ENCODE measurements at places on chromosomes 5 and 9.

DNA sequence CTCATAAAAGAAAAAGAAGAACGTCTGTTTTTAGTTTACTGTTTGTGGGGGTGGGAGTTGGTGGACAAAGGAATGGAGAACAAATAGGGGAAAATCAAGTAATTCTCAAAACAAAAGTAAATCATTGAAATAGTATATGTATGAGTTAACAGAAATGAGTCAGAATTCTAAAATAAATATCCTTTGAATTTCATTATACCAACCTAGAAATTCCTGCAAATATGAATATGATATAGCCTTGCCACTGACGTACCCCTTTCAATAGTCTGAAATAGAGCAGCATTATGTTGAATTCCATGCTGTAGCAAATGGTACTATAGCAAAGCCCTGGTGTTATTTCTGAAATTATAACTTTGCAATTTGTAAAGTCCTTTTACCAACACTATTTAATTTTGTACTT, 29.6 kb upstream of the DTWD2 start:
- DNase-seq: no peak

GRCh38 chr5:59293700-59294099, 599.8 kb downstream of the PDE4D start:
- DNase-seq: no peak

GRCh38 chr9:13729955-13730354, 450.5 kb upstream of the MPDZ start:
- DNase-seq: no peak

- no peak for DNase-seq
Measured at GRCh38 chr9:98860871-98861293, 53.4 kb downstream of the GALNT12 start.

DNA sequence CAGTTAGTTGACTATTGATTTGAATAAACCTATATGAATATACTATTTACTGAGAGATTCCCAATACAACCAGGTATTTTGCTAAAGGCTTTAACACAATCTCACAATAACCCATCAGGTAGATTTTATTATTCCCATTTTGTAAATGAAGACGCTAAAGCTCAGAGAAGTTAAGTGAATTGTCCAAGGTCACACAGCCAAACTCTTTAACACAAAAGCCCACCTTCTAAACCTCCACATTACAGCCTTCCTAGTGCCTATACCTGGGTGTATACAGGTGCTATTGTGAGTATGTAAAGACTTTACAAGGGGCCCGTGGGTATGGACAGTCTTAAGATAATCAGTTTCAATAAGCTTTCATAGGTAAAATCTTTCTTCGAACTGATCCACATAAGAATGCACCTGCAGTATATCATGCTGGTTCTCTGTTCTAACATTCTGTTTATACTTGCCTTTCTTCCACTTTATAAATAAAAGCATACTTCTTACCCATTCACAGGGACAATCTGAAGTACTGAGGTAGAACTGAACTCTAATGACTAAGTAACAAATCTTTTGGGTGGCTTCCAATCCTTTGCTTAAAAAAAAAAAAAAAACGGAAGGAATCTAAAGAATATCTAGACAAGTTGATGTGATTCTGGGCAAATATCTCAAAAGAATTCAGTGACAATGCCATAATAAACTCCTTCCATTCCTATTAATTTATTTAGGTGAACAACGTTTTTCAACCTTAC, 59.1 kb downstream of the PJA2 start:
- no peak for DNase-seq

DNA sequence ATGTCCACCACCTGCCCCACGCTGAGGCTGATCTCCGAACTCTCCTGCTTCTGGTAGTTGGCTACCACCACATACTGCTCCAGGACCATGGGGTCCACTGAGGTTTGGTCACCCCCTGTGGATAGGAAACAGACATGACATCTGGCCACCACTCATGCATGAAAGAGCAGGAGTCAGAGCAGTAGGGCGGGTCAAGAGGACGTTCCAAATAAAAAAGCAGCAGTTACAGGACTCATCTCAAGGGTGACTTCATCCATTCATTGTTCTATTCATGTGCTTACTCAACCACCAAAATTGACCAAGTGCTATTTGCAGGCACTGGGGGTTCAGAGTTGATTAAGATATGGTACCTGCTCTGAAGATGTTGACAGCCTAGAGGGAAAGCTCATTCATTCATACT, 79.2 kb upstream of the UBTD2 start:
- no peak for DNase-seq

- no peak for DNase-seq
Measured at GRCh38 chr9:124652203-124652602, 118.9 kb downstream of the NR6A1 start.

DNA sequence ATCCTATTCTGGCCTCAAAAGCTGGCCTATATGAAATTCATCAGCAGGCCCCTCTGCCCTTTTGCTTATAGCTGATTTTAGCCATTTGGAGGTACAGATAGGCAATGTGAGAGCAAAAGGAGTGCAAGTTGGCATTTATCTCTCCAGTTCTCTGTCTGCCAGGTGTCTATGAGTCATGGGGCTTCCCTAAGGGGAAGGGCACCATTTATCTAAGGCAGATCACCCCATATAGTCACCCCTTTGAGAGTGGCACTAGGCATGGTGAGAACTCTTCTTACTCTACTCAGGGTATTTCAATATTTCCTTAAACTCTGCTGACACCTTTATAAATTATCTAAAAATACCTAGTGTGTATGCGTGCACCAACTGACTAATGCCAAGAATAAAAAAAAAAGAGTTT, 314.7 kb upstream of the CDH6 start:
- DNase-seq: no peak

- no peak for DNase-seq
Measured at GRCh38 chr5:56680731-56681130, 134.6 kb upstream of the MAP3K1 start.

GRCh38 chr5:72248410-72248981, 71.5 kb downstream of the MRPS27 start:
- no peak for DNase-seq

DNA sequence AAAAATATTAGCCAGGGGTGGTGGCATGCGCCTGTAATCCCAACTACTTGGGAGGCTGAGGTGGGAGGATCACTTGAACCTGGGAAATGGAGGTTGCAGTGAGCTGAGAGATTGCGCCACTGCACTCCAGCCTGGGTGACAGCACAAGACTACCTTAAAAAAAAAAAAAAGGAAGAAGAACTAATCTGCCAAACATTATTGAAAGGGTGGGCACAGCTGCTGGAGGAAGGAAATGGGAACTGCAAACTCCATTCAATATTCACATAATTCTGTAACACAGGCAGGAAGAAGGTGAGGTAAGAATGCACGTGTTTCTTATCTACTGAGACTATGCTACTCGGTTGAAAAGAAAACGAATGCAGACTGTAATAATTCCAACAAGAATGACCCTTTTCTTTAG, 121.1 kb upstream of the GNA14 start:
- DNase-seq: no peak

GRCh38 chr9:5801739-5802113, 31.2 kb downstream of the ERMP1 start:
- DNase-seq: no peak

DNA sequence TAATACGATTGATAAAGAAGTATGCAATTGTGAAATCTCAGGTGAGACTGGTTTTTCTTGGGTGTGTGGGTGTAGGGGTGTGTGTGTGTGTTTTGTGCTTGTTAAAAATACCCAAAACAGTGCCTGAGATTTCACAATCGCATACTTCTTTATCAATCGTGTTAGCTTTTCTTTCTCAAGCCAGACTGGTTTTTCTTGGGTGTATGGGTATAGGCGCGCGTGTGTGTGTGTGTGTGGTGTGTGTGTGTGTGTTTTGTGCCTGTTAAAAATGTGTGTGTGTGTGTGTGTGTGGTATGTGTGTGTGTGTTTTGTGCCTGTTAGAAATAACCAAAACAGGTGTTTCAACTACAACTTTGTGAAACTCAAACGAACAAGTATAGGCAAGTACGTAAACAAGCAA, 53.7 kb downstream of the CERT1 start:
- DNase-seq: no peak

DNA sequence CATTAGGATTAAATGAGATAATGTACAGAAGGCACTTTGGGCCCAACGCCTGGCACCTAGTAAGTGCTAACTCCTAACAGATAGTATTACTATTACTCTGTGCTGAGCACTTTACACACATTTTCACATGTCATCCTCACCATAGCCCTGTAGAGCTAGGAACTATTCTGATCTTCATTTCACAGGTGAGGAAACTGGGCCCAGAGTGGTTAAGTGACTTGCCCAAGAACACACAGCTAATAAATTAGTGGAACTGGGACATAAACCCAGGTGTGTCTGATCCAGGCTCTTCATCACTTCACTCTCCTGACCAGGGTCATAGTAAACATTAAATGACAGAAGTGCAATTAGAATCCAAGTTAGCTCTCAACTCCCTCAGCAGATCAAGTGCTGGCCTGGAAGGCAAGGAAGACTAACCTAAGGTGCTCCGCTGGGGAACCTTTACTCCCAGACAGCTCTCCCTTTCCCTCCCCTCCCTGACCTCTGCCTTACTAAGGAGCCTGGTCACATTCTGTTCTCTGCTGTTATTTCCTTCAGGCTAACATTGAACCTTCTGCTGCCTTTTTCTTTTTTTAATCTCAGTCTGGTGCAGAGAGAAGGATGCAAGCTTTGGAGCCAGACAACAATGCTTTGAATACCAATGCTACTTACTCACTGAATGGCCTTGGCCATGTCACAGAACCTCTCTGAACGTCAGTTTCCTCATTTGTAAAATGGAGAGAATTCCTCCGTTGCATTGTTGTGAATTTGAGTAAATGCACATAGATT, 4.1 kb upstream of the ADRA1B start:
- DNase-seq: no peak

- peak; percentile 39 for DNase-seq
Measured at GRCh38 chr9:130701059-130702022, 7.8 kb downstream of the EXOSC2 start.

- DNase-seq: no peak
Measured at GRCh38 chr9:125146247-125146646, 2.9 kb upstream of the SCAI start.

GRCh38 chr5:9351546-9351945, 194.3 kb downstream of the SEMA5A start:
- DNase-seq: no peak
